ENCODE measurements at places on chromosomes 5 and 9. TPM values are rescaled to one million over a fixed set of nuclear protein-coding genes. Genes with fewer than 3 reads are reported as not detected.

Gene ARL14EPL
- not detected for polyA plus RNA-seq

Gene GMCL2
- polyA plus RNA-seq: not detected

Gene TRIM36
- polyA plus RNA-seq: not detected

Gene WDR38
- 0.05 TPM for polyA plus RNA-seq

Measured in psoas muscle (tissue), 8 donors.